Bronchus fibroblast of lung (primary cell): ENCODE measurements at places on chromosomes 2 and 18. TPM values are rescaled to one million over a fixed set of nuclear protein-coding genes. Genes with fewer than 3 reads are reported as not detected.

KYNU gene
- total RNA-seq, result 1.0 and 1.3 TPM in 2 replicates

IL36RN gene
- not detected in 2 replicates for total RNA-seq

CHRNA1 gene
- 0.15 and 0.34 TPM in 2 replicates for total RNA-seq

UGT1A9 gene
- total RNA-seq, result not detected in 2 replicates

SMC6 gene
- total RNA-seq, result 10.3 and 13.4 TPM in 2 replicates

SCYGR2 gene
- not detected in 2 replicates for total RNA-seq

SCN2A gene
- total RNA-seq, result 1.0 and 1.2 TPM in 2 replicates

ADD2 gene
- under 0.01 and 0.59 TPM in 2 replicates for total RNA-seq

COL3A1 gene
- total RNA-seq, result 583 and 652 TPM in 2 replicates

NEMP2 gene
- 5.9 and 6.4 TPM in 2 replicates for total RNA-seq

KLHL41 gene
- 0.30 and 0.34 TPM in 2 replicates for total RNA-seq

GRB14 gene
- total RNA-seq, result 0.17 TPM in 1 of 2 replicates, not detected in the other

OSBPL6 gene
- 2.9 and 3.4 TPM in 2 replicates for total RNA-seq

CRYBA2 gene
- total RNA-seq, result not detected in 2 replicates

SPAG16 gene
- 12.1 and 15.3 TPM in 2 replicates for total RNA-seq

FAP gene
- total RNA-seq, result 33.3 and 40.7 TPM in 2 replicates

DHRS9 gene
- total RNA-seq, result not detected in 2 replicates

ABCB11 gene
- not detected in 2 replicates for total RNA-seq

ITGB6 gene
- under 0.01 and 0.17 TPM in 2 replicates for total RNA-seq

PRKCE gene
- total RNA-seq, result 3.7 and 4.3 TPM in 2 replicates

PARD6G gene
- 2.5 and 3.0 TPM in 2 replicates for total RNA-seq

GPAT2 gene
- 2.4 and 2.5 TPM in 2 replicates for total RNA-seq

GAL3ST2 gene
- total RNA-seq, result not detected in 2 replicates
